Activated naive CD4-positive, alpha-beta T cell treated with Interleukin-2 at 50 U/mL for 16 hours (primary cell): ENCODE measurements at places on chromosomes 11 and 22.

- no peak for DNase-seq
Observed at GRCh38 chr22:46031965-46032851, 55.2 kb upstream of the WNT7B start.

DNA sequence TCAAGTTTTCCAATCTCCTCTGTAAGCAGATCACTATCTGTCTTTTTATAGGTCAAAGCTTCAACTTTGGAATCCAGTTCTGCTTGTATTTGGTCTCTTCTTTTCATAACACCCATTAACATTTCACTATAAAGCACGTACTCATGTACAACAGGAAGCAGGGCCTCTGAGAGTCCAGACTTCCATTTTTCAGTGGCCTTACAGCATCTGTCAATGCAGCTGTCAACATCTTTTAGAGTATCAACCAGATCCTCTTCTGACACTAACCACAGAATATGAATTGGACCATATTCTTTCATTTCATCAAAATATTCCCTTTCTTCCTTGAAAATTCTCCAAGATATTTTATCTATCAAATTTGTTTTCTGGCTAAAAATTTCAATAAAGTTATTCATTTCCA is 24.7 kb upstream of the SLN start:
- DNase-seq: no peak

DNA sequence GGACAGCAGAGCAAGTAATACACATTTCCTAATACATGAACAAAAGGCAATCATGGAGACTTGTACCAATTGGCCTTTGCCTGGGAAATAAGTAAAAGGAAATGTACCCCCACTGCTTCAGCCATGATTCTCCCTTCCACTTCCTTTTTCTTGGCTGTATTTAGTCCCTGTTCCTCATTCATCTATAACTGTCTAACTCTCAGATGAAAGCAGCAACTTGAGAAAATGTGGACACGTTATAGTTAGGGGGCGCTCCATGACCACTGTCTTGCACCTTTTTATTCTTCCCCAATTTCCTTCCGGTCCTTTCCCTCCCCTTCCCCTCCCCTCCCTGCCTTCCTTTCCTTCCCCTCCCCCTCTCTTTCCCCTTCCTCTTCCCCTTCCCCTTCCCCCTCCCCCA is 61.3 kb upstream of the BARX2 start:
- no peak for DNase-seq

GRCh38 chr11:69239641-69240040 is 54.3 kb upstream of the MYEOV start:
- DNase-seq: no peak

- DNase-seq: no peak
Observed at GRCh38 chr22:24412274-24412673, 15.1 kb upstream of the ADORA2A start.

- DNase-seq: no peak
Observed at GRCh38 chr11:72373163-72373562, 61.2 kb downstream of the CLPB start.

DNA sequence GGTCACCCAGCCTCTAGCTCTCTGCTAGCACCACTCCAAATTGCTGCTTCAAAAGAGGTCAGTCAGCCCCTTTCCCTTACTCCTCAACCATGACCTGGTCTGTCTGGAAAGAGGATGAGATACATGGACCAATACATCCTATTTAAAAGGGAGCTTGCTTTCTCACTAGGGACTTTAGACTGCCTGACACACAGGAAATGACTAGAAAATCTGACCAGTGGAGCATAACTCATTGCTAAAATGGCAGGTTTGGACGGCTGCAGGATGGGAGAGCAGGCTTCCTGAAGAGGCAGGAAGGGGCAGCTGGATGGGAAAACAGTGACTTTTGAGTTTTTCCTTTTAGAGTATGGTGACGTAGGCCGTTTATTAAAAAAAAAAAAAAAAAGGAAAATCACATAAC is 25.3 kb downstream of the STIM1 start:
- no peak for DNase-seq

GRCh38 chr22:42770448-42770726 is 49.7 kb upstream of the A4GALT start:
- DNase-seq: no peak

DNA sequence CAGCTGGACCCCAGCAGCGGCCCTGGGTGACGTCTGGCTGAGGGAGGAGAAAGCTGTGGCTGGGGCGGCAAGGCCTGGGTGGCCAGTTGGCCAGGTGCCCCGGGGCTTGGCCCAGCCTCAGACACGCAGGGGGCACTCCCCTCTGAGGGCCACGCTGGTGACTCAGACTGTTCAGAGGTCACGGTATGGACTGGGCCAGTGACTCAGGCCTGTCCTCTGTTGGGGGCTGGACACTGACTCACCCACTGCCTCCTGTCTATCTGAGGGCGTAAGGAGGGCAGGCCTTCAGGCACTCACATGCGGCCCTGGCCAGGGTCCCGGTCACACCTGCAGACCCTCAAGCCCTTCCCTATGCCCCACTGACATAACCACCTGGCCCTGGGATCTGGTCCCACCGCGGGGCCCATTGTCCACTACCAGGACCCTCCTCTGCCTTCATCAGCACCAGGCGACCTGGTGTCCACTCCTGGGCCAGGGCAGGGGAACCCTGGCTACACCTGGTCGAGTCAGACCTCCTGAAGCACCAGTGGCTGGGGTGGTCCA is 3.7 kb upstream of the MUC5AC start:
- no peak for DNase-seq

- DNase-seq: peak; percentile 19
Observed at GRCh38 chr11:122853971-122854446, 15.7 kb downstream of the CRTAM start.

GRCh38 chr22:32887324-32887980 is 85.9 kb downstream of the TIMP3 start:
- DNase-seq: no peak

DNA sequence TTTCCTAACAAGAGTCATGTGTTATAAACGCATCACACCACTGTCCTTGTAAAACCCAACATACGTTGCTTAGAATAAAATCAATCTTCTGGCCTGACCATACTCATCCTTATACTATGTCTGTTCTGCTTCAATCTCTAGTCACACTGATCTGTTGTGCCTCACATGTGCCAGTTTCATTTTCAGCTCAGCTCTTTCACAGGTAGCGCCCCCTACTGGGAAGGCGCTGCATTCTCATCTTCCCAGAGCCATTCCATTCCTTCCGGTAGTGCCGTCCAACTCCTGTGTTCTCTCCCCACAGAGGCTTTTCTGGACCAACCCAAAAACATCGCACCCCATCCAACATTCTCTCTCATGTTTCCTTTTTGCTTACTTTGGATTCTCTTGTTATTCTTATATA is 22.2 kb downstream of the CASP5 start:
- DNase-seq: peak; percentile 57

DNA sequence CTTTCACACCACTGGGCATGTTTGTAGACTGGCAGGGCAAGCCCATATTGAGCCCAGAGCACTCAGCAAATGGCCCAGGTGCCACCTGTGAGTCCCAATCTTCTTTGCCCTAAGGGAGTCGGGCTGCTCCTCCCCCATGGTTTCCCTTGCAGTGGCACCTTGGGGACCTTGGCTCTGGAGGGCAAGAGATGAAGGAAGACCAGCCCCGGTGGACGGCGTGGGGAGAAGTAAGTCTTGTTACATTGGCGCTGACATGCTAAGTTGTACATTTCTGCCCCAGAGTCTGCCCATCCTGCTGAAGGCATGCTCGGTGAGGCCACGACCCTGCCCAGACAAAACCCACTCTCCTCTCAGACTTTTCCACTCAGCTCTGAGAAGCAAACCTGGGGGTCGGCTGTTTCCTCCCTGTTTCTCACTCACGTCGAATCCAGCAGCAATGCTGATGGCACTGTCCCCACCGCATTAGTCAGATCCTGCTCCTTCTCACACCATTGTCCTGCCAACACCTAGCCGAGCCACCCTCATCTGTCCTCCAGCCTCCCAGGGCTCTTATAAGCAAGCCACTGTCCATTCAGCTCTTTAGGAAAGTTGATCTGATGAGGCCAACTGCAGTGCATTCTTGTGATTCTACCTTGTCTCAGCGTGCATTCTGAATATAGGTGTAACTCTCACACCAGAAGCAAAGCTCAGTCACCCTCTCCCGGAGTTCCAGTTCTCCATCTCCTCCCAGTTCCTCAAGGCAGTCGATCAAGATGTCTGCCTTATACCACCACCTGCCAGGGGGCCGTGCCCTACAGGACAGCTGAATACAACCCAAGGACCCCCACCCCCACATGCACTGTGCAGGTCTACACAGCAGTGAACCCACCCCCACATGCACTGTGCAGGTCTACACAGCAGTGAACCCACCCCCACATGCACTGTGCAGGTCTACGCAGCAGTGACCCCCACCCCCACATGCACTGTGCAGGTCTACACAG is 827.1 kb downstream of the TBC1D22A start:
- no peak for DNase-seq

GRCh38 chr11:88324562-88325345 is 12.8 kb downstream of the CTSC start:
- no peak for DNase-seq

DNA sequence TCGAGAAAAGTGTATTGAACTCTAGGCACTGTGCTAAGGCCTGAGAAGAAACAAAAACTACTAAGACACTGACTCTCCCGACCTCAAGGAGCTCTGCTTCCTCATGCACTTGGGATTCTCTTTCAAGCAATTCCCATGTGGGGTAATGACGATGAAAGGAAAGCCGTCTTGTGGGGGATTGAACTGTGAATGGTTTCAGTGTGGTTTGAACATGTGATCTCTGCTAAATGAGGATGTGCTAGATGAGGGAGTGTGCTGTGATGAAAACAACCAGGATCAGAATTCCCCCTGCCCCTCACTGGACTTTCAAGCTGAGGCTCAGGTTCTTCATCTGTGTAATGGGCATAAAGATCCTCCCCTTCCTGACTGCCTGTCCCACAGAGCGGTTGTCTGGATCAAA is 74.9 kb downstream of the DEPDC5 start:
- no peak for DNase-seq

- no peak for DNase-seq
Observed at GRCh38 chr11:78504181-78504580, 70.5 kb downstream of the NARS2 start.

GRCh38 chr22:27747396-27748221 is 53.9 kb downstream of the MN1 start:
- no peak for DNase-seq

DNA sequence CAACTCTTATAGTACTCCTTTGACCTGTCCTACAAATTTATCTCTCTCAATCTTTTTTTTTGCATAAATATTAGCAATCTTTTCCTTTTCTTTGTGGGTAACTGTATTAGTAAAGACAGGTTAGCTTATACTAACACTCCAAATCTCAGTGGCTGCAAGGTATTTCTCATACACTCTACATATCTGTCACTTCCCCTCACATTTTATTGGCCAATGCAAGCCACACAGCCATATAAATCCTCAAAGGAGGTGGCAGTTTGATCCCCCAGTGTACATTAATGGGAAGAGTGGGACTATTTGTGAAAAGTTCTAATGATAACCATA is 42.6 kb upstream of the EED start:
- DNase-seq: no peak

- DNase-seq: no peak
Observed at GRCh38 chr11:57199330-57199729, 17.6 kb downstream of the LRRC55 start.

- DNase-seq: no peak
Observed at GRCh38 chr22:48098921-48099245, 1336.4 kb downstream of the TBC1D22A start.

- DNase-seq: no peak
Observed at GRCh38 chr22:36015811-36016529, 12.7 kb downstream of the RBFOX2 start.

- DNase-seq: peak; percentile 58
Observed at GRCh38 chr11:721741-722345, 15.8 kb downstream of the EPS8L2 start.
